ENCODE measurements at places on chromosomes 1 and 21.
A peak's percentile ranks its signal among the peaks of the same experiment; 100 is the strongest.

GRCh38 chr1:1442069-1442770 lies 6.7 kb downstream of the VWA1 start:
- DNase-seq, result no peak

DNA sequence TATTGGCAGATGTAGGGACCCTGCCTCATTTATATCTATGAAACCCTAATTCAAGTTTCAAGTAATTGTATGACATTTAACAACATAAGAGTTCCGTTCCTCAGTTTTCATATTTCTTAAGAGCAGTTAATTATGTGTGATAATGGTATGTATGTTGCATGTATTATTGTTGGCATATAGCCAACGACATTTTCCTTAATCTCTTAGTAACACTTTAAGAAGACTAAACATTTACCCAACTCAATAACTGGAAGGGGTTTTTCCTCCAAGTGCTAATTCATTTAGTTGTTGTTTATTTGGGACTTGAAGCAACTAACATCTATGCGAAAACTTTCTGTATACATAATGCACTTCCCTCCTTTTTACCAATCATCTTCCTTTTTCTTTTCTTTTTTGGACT lies 1.5 kb upstream of the RALGPS2 start:
- DNase-seq, result no peak

DNA sequence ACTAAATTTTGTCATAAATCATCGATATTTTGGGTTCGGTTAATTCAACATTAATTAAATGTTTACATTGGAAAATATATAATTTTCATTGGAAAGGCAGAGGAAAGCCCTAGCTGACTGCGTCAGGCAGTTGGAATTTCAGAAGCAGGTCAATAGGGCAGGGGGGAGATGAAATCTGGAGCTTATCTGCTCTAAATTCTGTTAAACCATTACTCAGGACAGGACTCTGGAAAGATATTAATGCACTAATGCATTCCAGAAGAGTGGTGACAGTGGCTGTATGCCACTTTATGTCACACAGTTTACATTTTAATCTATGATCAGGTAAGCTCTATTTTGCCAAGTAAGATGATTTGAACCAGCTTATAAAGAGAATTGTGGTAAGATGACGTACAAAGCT lies 153.0 kb upstream of the B3GALT2 start:
- DNase-seq, result no peak

- peak; percentile 84 for DNase-seq
Observed at GRCh38 chr1:180178511-180179161, 24.0 kb downstream of the QSOX1 start.

DNA sequence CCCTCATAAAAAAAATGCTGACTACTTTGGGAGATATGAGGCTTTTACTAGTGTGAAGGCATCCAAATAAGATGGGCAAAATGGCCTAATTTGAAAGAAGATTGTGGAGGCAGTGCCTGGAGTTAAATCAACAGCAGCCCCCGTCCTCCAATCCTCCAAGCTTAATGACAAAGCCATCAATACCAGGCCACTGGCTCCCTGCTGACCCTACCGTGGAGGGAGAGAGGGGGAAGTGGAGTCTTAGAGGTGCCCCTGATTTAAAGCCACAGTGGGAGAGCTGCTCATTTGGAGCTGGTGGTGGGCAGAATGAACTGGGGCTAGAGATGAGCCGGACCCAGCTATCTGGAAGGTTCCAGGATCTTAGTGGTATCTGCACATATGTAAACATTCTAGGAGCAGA lies 24.3 kb upstream of the KNCN start:
- no peak for DNase-seq

DNA sequence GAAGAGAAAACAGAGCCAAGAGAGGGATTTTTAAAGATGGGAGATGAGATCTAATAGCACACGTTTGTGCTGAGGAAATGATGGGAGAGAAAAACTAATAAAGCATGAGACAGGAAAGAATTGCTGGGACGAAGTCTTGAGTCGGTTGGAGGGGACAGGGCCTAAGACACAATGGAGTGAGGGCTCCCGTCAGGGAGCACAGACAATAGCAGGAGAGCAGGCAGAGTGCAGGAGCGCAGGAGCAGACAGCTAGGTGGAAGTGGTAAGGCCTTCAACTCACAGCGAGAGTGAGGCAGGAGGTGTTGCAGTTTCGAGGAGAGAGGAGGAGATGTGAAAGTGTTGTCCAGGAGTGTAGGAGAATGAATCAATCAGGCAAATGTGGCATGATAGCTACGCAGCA lies 59.9 kb upstream of the SOX13 start:
- DNase-seq, result no peak

DNA sequence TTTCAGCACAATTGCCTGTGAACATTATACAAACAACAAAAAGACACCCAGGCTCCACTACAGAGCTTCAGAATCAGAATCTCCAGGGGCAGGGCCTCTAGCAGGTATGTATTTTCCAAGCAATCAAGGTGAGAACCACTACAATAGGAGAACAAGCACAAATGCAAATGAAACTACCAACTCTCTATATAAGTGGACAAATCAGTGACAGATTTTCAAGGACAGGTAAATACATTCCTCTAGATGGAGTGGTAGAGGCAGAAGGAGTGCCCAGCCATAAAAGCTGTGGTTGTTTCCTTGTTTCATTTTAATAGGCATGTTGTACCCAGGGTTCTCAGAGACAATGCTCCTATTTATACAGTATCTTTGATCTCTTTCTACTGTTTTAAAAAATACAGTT lies 20.1 kb upstream of the CCDC17 start:
- no peak for DNase-seq

- no peak for DNase-seq
Observed at GRCh38 chr1:74963120-74963519, 171.1 kb upstream of the LHX8 start.

GRCh38 chr1:176765608-176766007 lies 302.6 kb downstream of the PAPPA2 start:
- DNase-seq, result no peak

DNA sequence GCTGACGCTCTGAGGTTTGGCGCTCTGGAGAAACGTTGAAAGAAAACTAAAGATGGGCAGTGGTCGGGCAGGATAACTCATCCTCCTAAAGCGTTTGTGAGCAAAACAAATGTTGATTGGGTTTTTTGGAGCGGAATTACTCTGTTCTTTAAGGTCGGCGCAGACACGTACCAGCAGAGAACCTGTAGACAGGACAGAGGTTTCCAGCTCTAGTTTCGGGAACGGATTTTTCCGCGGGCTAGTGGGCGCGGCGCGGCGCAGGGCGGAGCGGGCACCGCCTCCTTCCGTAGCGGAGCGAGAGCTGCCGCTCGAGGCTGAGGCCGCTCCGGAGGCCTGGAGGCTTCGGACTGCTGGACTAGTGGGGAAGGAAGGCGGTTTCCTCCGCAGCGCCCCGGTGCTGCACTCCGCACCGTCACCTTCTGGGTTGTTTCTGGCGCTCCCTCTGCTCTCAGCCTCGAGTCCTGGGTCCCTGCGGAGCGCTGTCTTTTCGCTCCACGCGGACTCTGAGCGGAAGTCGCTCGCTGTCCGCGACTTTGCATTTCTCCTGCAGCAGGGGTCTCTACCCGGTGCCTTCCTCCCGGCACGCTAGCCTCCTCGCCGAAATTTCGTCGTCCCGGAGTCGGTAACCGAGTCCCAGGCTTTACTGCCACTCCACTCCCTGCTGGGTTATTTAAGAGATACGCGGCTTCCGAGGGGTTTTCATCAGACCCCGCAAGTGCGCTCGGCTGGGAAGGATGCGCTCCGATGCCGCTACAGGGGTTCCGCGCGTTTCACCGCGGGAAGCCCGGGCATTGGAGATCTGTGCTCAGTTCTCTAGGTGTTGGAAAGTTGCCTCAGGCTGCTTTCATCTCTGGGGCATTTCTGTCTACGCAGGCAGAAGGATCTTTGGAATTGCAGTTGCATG lies 7.0 kb downstream of the FOXD2 start:
- DNase-seq, result no peak

DNA sequence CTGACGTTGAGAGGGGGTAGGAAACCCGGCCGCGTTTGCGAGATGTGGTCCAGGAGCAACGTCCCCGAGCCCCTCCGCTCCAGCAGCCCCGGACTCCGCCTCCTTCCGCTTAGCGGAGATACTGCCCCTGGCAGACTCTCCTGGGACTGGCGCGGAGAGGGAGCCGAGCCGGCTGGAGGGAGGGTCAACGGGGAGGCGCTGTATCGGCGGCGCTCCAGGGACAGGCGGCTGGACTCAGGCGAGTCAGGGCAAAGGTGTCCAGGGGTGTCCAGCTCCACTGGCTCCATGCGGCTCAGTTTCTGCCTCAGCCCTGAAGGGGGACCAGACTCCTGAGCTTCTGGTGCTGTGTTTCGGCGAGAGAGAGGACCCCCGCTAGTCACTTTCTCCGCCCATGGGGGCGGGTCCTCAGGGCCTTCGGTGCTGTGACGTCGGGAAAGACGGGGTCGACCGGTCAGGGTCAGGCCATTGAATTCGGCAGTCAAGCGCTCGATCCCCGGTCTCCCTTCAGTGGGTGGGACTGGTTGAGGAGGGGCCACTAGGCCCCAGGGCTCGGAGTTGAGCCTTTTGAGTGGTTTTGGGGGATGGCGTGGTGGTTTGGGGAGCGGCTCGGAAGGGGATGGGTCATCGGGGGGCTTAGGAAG lies 2.8 kb upstream of the LIX1L start:
- DNase-seq, result peak; percentile 80

GRCh38 chr1:198056255-198056654 lies 100.5 kb upstream of the NEK7 start:
- no peak for DNase-seq

- DNase-seq, result no peak
Observed at GRCh38 chr1:50985094-50985493, 15.0 kb downstream of the CDKN2C start.

DNA sequence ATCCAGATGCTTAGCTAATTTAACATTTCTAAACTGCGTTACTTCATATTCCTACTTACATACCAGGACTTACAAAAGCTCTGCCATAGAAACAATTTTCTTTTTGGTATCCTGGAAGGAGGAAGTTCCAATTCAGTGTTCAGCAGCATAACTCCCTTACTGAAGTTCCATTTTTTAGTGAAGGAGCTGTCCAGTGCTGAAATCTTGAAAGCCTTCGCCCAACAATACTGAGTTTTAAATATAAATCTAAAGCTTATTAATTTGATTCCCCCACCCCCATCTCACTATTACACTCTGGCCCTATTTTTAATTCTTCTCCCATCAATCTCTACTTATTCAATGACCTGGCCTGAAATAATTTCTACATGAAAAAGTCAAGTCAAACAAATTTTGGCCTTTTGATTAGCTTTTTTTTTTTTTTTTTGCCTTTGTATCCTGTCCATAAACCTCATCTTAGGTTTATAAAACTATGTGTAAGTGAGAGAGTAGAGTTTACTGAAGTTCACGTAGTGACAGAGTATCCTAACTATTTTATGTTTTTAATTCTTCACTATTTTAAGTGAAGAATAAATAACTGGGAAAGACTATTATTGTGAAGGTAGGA lies 323.0 kb upstream of the PLD5 start:
- DNase-seq, result peak; percentile 6

- DNase-seq, result no peak
Observed at GRCh38 chr1:4657244-4657789, 2.9 kb downstream of the AJAP1 start.

DNA sequence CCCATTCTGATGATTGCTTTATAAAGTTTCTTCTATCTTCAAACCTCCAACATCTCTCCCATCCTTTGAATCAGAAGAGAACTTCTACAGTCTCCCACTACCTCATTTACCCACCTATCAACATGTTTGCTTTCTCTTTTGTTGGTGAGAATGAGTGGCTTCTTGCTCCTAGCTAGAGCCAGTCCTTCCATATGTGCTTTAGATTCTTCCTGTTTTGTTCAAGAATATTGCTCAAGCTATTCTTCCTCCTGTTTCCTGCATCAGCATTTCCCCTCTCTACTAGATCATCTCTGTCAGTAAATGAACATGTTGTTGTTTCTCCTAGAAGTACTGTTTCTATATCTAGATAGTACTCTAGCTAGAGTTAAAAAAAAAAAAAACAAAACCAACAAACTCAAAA lies 6.3 kb downstream of the ATF6 start:
- no peak for DNase-seq

GRCh38 chr1:151479462-151479861 lies 20.2 kb upstream of the POGZ start:
- DNase-seq, result no peak

GRCh38 chr1:93076268-93076667 lies 2.8 kb upstream of the MTF2 start:
- no peak for DNase-seq

DNA sequence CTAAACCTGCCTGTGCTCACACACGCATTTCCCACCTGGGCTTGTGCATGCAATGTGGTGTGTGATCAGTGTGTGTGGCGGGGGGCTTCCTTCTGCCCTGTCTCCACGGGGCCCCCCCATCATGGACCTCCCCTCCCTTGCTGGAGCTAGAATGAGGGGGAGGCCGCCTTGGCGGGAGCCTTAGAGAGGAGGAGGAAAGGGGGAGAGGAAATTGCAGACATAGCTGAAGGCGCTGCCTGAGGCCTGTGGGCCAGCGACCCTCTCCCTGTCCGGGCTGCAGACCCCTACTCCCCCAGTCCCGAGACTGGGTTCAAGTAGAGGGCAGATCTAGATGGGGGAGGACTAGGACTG lies 883 bp upstream of the EVA1B start:
- no peak for DNase-seq

- no peak for DNase-seq
Observed at GRCh38 chr21:29582855-29583254, 284.1 kb downstream of the BACH1 start.

DNA sequence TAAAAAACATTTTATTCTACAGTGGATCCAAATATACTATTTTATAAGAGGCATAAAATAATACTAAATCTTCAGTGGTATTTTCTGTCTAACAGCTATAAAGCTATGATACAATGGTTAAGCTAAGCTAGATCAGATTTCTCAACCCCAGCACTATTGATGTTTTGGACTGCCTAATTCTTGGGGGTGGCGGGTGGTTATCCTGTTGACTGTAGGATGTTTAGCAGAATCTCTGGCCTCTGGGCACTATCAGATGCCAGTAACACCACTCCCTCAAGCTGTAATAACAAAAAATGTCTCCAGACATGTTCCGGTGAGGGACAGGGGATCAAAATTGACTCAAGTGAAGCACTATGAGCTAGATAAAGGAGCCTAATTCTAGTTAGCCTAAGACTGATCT lies 118.5 kb downstream of the APP start:
- DNase-seq, result no peak

- DNase-seq, result no peak
Observed at GRCh38 chr1:171881442-171881841, 40.1 kb downstream of the DNM3 start.

DNA sequence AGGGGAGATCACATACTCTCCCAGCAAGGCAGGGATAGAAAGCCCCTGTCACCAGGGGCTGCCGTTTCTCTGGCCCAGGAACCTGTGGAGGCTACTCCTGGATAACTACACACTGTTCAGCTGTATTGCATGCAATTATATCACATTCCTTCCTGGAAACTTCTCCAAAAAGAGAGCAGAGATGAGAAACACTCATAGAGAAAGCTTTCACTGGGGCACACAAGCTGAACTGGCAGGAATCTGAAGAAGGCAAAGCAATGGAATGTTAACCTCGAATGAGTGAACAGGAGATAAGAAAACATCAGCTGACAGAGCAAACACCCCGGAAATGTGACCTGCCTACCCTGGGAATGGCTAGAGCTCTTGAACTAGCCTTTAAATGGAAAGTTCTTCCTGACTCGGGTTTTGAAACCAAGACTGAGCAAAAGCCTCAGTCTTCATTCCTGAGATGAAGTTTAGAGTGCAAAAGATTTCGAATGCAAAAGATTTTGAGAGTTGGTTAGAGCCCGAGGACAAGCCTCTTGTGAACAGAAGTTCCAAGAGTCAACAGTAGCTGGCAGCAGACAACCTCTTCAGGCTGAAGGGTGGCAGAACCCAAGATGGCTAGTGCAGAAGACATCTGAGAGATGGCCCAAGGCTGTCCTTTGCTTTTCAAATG lies 32.3 kb downstream of the CCN1 start:
- no peak for DNase-seq
